ENCODE measurements at places on chromosomes 6 and 20.

DNA sequence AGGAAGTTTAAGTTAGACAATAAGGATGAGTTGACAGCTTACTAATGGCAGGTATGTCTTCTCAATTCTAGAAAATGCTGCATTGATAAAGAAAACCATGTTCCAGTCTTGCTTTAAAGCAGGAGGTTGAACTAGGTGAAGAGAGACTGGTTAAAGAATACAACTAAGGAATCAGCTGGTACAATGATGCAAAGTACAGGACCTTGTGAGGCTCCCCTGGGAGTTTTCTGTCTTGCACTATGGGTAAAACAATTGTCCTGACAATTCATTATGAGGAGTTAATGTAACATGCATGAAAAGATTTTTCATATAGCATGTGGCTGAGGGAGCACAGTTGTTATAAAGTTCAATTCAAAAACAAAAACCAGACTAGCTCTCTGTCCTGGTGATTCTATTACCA lies 157.2 kb downstream of the BMP2 start:
- no peak for DNase-seq

DNA sequence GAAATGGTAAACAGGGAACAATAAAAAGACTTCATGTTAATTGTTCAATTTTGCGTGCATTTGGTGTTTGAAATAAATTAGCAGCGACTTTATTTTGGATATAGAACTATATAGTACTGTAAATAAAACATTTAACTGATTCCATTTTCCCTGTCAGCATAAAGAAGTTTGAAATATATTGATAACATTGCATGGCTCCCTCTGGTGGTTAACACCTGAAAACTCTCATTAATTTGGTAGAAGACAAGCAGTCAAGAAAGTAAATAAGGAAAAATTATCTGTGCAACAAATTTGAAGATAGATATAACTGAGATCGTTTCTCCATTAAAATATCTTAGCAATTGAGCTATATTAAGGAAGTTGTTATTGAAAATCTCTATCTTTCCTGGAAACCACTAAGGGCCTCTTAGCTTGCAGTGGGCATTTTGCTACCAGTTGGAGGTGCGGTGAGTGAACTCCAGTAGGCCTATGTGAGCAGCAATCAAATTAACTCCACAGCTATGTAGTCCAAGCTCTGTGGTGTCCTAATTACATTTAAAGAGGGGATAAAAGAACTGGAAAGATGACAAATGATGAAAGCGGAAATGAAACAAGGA lies 435.7 kb upstream of the FKBP1C start:
- no peak for DNase-seq

DNA sequence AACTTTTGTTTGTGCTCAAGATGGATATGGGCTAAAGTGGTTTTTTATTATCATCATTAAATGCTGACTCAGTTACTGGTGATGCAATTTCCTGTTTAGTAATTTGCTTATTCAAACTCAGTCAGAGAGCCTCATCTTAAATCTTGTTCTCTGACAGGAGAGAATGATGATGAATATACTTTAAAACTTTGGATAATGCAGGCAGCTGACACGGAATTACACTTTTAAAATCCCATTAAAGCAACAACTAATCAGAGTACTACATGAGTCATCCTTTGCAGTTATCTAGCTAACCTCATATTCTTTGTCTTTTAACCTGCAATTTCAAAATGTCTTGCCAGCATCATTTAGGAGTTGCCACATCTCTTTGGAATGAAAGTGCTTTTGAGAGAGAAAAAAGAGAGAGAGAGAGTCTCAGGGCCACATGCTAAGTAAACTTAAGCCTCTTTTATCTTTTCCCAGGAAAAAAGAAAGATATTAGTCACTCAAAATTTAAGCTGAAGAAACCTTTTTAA lies 9.2 kb upstream of the C6orf141 start:
- DNase-seq = no peak

DNA sequence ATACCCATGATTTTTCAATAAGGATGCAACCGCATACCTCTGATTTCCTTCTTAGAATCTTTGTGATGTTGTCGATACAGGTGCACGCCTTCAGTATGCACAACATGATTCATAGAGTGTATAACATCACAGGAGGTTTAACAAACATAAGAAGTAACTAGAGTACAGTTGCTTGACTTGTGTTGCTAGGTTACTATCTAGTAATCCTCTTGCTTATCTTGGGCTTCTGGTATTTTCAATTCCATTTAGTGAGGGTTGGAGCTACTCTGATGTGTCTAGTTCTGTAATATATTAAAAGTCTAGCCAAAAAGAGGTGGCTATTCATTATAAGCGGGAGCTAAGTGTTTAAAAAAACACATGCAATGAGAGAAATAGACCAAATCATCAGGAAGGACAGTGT lies 85.5 kb upstream of the TENT5A start:
- no peak for DNase-seq

DNA sequence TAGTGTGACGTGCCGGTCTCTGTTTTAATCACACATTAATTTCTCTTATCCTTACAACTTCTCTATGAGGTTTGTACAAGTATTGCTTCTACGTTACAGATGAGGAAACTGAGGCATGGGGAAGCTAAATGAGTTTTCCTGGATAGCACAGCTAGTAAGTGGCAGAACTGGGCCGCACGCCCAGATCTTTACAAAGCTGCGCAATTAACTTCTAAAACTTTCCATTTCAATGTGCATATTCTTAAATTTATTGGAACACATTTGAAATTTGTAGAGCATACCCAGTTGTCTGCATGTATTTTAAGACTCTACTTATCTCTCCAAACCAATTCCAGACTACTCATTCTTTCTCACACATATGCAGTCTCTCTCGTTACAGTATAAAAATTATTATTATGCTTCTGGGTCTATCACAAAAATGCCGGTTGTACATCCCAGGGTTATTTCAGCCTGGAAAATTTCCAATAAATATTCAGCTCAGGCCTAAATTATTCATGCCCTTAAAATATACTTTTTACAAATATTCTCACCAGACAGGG lies 10.2 kb upstream of the PERP start:
- no peak for DNase-seq

GRCh38 chr20:24473435-24474223 lies 4.2 kb downstream of the SYNDIG1 start:
- no peak for DNase-seq

DNA sequence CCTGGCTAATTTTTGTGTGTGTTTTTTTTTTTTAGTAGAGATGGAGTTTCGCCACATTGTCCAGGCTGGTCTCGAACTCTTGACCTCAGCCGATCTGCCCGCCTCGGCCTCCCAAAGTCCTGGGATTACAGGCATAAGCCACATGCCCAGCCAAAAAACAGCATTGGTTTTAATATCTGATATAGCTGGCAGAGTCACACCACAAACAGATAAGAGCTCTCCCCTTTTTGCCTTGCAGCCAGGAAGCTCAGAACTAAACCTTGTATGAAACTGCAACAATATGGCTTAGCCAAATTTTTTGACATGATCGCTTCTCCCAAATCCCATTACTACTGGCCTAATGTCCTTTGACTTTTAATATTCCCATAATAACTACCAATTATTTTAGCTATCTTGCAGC lies 4.9 kb downstream of the ACOT8 start:
- DNase-seq = no peak

DNA sequence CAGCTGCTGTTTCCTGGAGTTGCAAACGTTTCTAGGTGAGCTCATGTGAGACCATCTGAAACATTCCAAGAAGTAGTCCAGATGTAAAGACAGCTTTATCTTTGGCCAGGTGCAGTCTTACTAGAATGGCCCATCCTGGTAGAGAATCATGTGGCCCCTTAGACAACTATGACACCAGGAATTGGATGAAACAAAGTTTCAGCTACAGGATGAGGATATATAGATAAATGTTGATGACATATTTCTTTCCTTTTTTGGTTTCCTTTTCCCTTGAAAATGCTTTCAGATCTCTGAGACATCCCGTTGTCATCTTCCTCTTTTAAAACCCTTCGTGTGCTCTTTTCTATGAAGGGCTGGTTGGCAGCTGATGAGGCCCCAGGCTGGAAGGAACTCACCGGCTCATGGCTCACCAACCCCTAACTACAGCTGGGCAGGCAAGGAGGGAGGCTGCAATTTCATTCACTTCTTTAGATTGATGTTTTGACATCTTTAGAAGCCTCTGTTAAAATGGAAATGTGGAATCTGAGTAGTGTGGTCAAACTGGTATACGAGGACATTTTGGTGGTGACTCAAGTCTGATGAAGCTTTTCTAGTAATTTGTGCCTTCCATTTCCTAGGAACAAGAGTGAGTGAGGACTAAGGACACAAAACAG lies 167.9 kb upstream of the TNFAIP3 start:
- no peak for DNase-seq

GRCh38 chr6:20605061-20605460 lies 70.8 kb downstream of the CDKAL1 start:
- no peak for DNase-seq

DNA sequence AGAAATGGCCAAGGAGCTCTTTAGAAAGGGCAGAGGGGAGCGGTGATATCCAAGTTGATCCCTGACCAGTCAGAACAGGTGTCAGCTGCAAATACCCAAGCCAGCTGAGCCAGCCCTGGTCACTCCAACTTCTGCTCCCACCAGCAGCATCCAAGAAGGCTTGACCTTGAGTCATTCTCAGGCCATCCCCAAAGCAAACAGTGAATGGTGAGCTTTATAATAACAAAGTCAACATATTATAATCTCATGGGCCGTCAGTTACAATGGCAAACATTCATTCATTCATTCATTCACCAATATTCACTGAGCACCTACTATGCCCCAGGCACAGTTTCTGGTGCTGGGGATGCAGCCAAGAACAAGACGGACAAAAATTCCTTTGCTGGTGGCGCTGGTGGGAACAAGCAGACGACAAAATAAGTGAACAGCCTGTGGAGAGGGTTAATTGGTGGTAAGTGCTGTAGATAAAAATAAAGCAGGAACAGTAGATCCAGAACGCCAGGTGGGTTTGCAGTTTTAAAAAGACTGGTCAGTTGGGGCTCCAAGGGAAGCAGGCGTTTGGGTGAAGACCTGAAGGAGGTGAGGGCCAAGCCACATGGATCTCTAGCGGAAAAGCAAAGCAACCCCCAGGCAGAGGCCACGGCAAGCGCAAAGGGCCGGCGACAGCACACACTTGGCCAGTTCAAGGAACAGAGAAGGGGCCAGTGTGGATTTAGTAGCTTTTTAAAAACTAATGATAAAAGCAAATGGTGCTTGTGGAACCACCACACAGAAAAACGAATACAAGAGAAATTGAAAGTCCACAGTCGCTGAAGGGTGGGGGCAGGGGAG lies 131.8 kb upstream of the PTPN1 start:
- no peak for DNase-seq

DNA sequence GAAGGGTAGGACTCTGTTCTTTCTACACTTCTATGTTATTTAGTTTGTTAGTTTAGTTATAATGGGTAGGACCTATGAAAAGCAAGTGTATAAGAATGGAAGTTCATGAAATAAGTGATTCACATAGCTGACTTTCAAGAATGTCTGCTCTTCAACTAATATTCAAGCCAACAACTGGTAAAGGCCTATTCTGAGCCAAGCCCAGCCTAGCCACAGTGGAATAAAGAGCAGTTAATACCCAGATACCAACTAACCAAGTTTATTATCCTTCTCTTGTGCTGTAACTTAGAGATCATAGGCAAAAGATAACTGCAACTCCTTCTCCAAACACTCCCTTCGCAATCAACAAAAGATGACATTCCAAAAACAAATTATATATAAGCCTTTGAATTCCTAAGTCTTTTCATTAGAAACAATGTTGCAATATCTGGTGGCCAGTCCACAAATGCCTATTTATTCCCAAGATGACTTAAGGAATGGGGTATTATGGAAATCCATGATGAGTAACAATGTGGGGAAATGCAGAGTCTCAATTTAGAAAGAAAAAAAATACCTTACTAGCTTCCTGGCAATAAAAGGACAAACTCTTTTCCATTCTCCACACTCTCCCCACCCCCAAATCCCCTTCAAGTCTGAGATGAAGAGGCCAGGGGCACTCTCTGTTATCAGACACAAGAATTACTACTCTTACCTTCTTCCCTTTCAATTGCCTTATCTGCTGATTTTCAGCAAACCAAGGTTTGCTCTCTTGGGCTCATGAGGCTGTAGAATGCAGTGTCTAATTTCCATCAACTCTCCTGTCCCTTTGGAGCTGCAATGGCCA lies 27.4 kb downstream of the BTBD9 start:
- no peak for DNase-seq

GRCh38 chr6:165600606-165601005 lies 62.4 kb downstream of the PDE10A start:
- no peak for DNase-seq

GRCh38 chr6:104729433-104729832 lies 130.3 kb downstream of the HACE1 start:
- no peak for DNase-seq

DNA sequence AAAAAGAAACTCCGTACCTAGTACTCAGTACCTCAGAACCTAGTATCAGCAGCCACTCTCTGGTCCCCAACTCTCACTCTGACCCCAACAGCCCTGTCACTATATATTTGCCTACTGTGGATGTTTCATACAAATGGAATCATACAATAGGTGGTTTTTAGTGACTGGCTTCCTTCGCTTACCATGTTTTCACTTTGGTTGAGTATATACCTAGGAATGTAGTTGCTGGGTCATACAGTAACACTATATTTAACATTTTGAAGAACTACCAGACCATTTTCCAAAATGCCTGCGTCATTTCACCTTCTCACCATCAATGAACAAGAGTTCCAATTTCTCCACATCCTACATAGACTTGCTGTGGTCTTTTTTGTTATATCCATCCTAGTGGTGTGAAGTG lies 283.2 kb downstream of the GMDS start:
- DNase-seq = no peak

DNA sequence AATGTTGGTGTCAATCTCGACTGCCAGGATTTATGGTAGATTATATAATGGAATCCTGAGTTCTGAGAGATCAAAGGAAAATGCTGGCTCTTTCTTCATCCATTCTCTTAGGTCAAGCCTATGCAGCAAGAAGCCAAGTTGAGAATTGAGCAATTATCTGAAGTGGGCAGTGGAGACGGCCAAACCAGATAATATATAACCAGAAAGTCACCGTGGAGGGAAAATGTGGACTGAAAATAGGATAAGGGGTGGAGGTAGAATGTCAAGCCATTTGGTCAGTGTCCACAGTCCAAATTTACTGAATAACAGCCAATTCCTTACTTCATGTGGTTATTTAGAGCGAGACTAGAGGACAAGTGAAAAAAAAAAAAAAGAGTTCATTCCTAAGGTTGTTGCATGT lies 107.8 kb upstream of the ESR1 start:
- DNase-seq = no peak

DNA sequence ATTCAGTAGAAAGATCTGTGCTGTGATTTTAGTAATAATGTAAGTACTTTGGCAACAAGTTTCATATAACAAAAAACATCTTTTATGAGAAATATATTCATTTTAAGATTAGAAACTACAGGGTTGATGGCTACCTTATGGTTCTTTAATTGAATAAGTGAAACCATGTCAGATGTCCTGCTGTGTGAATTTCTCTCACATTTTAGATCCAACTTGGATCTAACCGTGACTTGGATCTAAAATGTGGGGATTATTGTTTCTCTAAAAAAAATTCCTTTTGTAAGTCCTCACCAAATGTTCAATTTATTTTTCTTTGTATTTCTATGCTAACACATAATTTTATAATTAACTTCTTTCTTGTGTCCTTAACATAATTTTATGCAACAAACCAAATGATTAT lies 30.4 kb downstream of the ZC2HC1B start:
- DNase-seq = no peak

Data from immature natural killer cell (primary cell).